ENCODE measurements at places on chromosomes 13 and 19. TPM values are rescaled to one million over a fixed set of nuclear protein-coding genes. Genes with fewer than 3 reads are reported as not detected.

The ANKLE1 gene
- 0.39 TPM for total RNA-seq

The SPPL2B gene
- total RNA-seq: 23.1 TPM

The GFY gene
- not detected for total RNA-seq

The DDX49 gene
- 63.6 TPM for total RNA-seq

The ZNF607 gene
- total RNA-seq: 2.9 TPM

The CYP4F12 gene
- 0.39 TPM for total RNA-seq

The C1QTNF9 gene
- not detected for total RNA-seq

The EPSTI1 gene
- total RNA-seq: 2.2 TPM

The SOX21 gene
- total RNA-seq: not detected

The ZNF560 gene
- 0.20 TPM for total RNA-seq

The KCNJ14 gene
- 0.59 TPM for total RNA-seq

The GDF15 gene
- 18.0 TPM for total RNA-seq

The C13orf46 gene
- total RNA-seq: 0.39 TPM

The RFPL4AL1 gene
- total RNA-seq: not detected

The SIGLEC14 gene
- not detected for total RNA-seq

The LINGO3 gene
- not detected for total RNA-seq

The SHISA2 gene
- not detected for total RNA-seq

The C1QTNF9B gene
- not detected for total RNA-seq

The NUP62 gene
- 26.8 TPM for total RNA-seq

The HSH2D gene
- total RNA-seq: not detected

The SIGLEC12 gene
- total RNA-seq: not detected

The NCCRP1 gene
- total RNA-seq: not detected

The SLC25A30 gene
- total RNA-seq: 7.0 TPM

The EGLN2 gene
- 73.5 TPM for total RNA-seq

The ASF1B gene
- total RNA-seq: 17.6 TPM

The SERPINE3 gene
- under 0.01 TPM for total RNA-seq

The KANK3 gene
- under 0.01 TPM for total RNA-seq

The EID2 gene
- total RNA-seq: 8.6 TPM

The MEIOSIN gene
- not detected for total RNA-seq

The ZNF69 gene
- 0.73 TPM for total RNA-seq

The MIA gene
- total RNA-seq: not detected

The CEACAM7 gene
- not detected for total RNA-seq

The MUC16 gene
- total RNA-seq: not detected

The CALR3 gene
- not detected for total RNA-seq

The TYK2 gene
- 75.5 TPM for total RNA-seq

The PLPPR2 gene
- total RNA-seq: 9.6 TPM

The PRTN3 gene
- not detected for total RNA-seq

The AZU1 gene
- total RNA-seq: not detected

The RNF225 gene
- 0.37 TPM for total RNA-seq

The CYP4F22 gene
- total RNA-seq: not detected

The EID2B gene
- total RNA-seq: 3.9 TPM

Measured in subcutaneous preadipocyte (primary cell).